ENCODE measurements at places on chromosomes 7 and 10.

DNA sequence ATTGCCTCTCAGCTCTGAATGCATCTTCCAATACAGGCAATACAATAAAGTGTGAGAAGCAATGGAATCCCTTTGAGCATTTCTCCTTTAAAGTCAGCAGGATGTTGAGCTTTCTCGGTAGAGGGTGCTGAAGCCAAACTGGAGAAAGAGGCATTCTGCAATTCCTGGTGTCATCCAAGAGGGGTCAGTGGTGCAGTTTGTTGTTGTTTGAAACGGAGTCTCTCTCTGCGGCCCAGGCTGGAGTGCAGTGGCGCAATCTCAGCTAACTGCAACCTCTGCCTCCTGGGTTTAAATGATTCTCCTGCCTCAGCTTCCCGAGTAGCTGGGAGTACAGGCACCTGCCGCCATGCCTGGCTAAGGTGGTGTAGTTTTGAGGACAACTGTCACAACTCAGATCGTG is 486.5 kb downstream of the CALN1 start:
- no peak for DNase-seq

GRCh38 chr7:85413718-85414117 is 226.9 kb upstream of the SEMA3D start:
- DNase-seq, result no peak

GRCh38 chr10:70455213-70455630 is 13.7 kb upstream of the NODAL start:
- DNase-seq, result no peak

DNA sequence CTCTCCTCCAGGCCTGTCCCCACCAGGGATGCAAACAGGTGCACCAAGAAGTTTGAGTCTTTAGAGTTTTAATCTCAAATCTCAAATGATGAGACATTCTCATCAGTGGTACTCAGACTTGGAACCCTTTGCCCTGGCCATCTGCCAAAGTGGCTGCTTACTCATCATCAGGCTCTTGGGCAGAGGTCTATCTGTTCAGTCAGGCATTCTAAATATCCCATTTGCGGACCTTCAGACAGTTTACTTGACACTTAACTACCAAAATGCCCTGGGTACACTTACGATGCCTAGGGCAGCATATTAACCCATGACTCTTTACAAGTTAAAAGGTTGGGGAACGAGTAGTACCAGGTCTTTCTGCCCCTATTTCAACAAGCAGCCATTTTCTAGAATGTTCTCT is 61.2 kb upstream of the YAE1 start:
- no peak for DNase-seq

- no peak for DNase-seq
These were observed 935 bp downstream of the MMP21 start for GRCh38 chr10:125774581-125775191.

GRCh38 chr10:72918352-72918751 is 24.8 kb downstream of the OIT3 start:
- no peak for DNase-seq

GRCh38 chr7:110675383-110676103 is 415.4 kb upstream of the LRRN3 start:
- no peak for DNase-seq

DNA sequence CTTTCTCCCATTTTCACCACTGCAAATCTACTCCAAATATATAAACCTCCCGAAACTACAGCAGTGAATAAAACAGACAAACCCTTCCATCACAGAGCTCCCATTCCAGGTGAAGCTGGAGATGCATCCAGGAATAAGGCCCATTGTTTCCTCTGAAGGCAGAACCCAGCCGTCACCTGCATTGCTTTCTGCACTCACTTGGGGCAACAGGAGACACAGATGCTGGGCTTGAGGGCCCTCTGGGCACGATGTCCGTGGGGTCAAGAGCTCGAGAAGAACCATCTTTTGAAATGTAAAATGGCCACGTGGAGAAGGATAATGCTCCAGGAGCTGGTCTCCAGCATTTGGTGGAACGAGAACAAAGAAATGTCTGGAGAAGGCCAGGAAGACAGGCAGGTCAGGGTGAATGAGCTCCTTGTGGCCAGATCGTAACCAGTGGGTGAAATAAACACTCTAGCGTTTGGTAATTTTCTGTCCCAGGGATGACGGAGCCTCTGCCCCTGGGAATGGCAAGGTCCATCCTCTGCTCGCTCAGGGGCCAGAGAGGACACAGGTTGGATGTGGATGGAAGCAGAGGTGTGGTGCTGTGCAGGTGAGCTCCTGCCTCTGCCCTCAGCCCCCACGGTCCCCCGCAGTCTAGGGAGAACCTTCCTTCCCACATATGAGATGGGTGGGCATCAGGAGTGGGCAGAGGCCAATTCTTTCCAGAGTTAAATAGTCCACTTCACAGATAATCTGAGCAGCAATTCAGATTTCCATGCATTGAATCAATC is 556.1 kb downstream of the DNAJB6 start:
- no peak for DNase-seq

- no peak for DNase-seq
These were observed 401.9 kb upstream of the PHF14 start for GRCh38 chr7:10571759-10572158.

GRCh38 chr10:117929327-117930067 is 117.2 kb downstream of the RAB11FIP2 start:
- no peak for DNase-seq

- no peak for DNase-seq
These were observed 74.3 kb upstream of the DKK1 start for GRCh38 chr10:52239771-52240170.

GRCh38 chr7:114086537-114086913 is 167.7 kb upstream of the PPP1R3A start:
- no peak for DNase-seq

GRCh38 chr7:74489997-74490945 is 36.6 kb downstream of the GTF2IRD1 start:
- DNase-seq, result no peak

DNA sequence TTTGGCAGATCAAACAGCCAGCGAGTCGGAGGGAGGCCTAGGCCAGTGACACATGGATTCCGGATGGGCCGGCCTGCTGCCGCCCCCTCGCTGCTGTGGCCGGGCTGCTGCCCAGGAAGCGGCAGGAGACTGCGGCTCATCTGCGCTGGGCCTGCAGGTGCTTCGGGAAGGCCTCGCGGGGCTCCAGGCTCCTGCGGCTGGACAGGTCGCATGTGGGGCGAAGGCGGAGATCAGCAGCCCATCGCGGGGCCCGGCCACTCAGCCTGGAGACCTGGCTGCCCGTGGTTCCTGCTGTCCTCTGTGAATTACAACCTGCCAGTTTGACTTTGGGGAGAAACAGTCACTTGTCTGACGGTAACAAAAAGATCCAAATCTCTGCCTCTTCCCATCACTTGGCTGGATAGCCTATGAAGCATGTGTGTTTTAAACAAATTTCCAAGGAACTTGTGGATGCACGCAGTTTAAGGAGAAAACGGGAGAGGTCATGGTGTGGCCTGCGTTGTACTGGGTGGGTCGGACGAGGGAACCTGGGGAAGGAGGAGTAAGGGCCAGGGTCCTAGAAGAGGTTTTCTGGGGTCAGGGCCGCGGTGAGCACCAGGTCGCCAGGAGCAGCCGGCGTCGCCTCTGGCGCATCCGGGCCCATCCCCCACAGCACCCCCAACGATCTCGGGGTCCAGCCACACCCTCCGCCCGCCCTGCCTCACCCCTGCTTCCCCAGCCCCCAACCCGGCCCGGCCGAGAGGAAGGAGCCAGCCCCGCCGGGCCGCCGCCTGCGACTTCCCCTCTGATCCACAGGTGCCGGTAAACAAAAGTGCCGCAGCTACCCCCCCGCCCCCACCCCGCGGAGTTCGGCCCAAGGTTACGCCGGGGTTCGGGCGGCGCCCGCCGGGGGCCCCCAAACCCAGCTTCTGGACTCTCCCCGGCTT is 1.6 kb downstream of the SPOCK2 start:
- DNase-seq, result peak; percentile 65

GRCh38 chr10:91415816-91416215 is 5.7 kb downstream of the HECTD2 start:
- DNase-seq, result no peak

GRCh38 chr7:88216276-88216675 is 3.6 kb downstream of the SRI start:
- DNase-seq, result no peak

- no peak for DNase-seq
These were observed 25.8 kb downstream of the ZNF800 start for GRCh38 chr7:127366680-127367079.

DNA sequence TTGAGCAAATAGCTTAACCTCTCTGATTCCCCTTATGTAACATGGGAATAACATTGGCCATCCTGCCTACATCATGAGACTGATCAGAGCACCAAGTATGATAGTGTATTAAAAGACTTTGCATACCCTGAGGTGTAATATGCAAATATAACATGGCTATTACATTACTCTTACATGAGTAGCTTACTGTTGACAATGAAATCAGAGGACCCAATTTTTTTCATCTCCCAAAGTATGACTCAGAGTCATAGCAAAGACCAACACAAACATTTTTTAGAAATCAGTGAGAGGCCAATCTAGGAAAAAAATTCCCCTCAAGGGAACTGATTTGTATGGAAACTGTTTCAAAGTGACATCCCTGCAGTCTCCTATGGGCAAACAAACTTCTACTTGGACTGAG is 47.0 kb upstream of the TMEM140 start:
- no peak for DNase-seq

DNA sequence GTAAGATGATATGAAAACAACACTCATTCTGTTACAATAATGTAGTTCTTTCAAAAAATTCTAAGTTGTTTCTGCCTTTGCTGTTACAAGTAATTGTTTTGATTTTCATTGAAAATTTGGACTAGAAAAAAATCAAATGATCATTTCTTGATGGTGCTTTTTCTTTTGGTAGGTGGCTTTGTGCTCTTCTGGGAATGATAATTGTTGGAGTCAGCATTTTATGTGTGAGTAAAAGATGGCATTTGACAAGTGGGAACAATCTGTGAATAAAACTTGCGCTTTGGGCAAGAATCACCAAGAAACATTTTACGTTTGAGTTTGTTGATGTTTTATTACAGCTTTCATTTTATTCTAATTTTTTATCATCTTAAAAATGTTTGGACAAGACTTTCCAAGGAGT is 25.9 kb downstream of the SLC18A2 start:
- DNase-seq, result no peak

DNA sequence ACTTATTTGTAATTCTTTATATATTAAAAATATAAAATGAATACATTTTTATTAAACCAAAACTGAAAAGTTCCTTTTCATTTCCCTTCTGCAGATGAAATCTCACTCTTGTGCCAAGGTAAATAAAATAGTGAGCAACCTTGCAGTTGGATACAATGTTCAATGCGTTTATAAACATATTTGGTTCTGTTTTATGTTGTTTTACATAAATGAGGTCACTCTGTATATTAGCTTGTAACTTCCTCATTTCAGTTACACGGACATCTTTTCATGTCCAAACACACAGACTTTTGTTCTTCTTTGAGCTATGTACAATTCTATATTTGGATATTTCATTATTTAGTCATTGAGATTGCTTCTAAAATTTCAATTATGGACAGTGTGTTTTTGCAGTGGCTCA is 107.7 kb downstream of the BBS9 start:
- no peak for DNase-seq

DNA sequence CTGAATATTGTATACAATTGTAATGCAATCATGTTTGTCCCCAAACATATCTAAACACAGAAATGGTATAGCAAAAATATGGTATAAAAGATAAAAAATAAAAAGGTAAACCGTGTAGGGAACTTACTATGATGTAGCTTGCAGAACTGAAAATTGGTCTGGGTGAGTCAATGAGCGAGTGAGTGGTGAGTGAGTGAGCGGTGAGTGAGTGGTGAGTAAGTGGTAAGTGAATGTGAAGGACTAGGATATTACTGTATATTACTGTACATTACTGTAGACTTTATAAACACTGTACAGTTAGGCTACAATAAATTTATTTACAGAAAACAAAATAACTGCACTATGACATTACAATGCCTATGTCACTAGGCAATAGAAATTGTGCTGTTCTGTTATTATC is 1163.2 kb upstream of the SORCS1 start:
- DNase-seq, result no peak

DNA sequence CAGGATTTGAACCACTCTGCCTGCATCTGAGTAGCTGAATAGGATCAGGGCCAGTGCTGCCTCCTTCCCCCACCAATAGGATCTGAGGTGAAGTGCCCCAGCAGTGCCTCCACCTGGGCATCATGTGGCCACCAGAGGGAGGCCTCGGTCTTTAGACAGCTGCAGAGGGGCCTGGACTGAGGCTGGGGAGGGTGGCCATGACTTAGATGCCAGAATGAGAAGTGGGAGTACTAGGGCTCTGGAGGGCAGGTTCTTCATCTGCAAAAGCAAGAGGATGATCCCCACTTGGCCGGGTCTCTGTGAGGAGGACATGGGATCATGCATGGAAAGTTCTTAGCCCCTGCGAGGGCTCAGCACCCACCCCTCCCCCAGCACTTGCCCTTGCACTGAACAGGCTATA is 56.9 kb downstream of the NEUROG3 start:
- DNase-seq, result no peak

- no peak for DNase-seq
These were observed 2.4 kb downstream of the GBF1 start for GRCh38 chr10:102247734-102248133.

GRCh38 chr7:49400891-49401550 is 372.4 kb upstream of the VWC2 start:
- no peak for DNase-seq

DNA sequence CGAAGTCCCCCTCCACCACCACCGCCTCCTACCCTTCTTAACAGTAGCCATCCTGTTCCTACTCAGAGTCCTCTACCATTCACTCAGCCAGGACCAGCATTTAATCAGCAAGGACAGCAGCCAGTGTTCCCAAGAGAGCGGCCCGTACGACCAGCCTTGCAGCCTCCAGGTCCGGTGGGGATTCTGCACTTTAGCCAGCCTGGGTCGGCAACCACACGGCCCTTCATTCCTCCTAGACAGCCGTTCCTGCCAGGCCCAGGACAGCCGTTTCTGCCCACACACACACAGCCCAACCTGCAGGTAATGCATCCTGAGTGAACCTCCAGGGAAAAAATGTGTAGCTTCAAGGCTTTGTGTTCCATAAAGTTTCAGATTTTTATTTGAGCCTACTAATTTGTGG is 74.2 kb downstream of the SHH start:
- no peak for DNase-seq

GRCh38 chr10:4215963-4216575 is 431.1 kb upstream of the KLF6 start:
- DNase-seq, result no peak

DNA sequence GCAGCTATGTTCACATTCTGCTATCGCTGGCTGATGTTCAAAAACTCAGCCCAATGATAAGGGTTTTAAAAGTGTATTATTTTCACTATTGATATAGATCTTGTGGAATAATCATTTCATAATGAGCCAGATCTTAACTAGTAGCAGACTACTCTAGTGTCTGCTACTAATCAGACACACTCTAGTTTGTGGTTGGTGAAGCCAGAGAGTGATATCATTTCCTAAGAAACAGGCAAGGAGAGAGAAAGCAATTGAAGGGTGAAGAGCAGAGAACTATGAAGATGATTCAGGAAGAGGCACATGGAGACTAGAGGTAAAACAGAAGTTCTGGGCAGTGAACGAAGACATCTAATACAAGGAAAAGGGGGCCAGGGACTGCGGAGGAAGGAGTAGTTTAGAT is 58.2 kb upstream of the BET1 start:
- DNase-seq, result no peak

GRCh38 chr7:51209426-51209825 is 107.2 kb downstream of the COBL start:
- DNase-seq, result no peak

- DNase-seq, result no peak
These were observed 601.6 kb downstream of the PTPRN2 start for GRCh38 chr7:157986051-157986450.
